GDM1 (cell line): ENCODE measurements at places on chromosomes 6 and 20.

GRCh38 chr20:3067139-3068014 lies 4.0 kb upstream of the OXT start:
- no peak for DNase-seq

DNA sequence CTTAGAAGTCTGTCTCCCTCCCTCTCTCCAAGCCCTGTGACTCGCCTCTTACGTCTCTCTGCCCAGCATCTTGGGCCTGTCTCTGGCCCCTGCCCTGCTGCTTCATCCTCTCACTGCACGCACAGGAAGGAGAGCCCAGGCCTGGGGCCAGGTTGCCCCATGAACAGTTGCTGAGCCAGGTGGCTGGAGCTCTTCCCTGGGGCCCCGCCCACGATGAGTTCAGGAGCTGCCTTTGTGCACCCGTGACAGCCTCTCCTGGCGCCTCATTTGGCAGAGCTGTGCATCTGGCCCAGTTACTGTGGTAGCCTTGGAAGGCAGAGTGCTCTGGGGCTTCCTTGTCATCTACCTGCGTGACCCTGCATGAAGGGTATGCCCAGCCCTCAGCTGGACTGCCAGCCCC lies 44.5 kb downstream of the SLC52A3 start:
- DNase-seq: no peak

DNA sequence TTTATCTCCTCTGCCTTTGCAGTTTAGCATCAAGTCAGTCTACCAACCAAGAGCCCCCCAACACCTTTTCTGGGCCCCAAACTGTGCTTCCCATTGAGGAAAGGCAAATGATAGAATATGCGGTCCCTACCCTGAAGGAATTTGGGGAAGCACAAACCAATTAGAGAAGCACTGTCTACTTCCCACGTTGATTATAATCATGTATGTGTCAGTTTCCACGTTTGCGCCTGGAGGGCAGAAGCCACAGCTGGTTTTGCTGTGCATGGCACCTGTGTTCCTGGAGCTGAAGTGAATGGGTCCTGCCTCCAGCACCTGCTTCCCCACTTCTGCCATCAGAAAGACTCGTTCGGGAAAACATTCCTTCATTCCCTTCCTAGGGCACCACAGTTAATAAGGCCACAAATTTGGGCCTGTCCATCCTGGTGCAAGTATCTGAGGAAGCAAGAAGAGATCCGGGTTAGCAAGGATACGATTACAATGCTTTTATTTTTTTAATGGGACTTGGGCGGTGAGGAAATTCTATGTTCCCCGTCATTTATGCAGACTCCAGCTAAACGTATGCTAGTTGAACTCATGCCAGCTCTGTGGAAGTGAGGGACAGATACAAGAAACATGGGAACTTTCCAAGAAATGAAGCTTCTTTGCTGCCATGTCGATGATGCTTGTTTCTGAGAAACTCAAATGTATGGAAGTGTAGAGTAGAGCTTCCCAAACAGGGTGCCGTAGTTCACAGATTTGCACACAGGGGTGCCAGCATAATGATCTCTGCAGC lies 333.5 kb downstream of the NRN1 start:
- no peak for DNase-seq

GRCh38 chr6:17877196-17877894 lies 110.1 kb downstream of the KIF13A start:
- DNase-seq: no peak

DNA sequence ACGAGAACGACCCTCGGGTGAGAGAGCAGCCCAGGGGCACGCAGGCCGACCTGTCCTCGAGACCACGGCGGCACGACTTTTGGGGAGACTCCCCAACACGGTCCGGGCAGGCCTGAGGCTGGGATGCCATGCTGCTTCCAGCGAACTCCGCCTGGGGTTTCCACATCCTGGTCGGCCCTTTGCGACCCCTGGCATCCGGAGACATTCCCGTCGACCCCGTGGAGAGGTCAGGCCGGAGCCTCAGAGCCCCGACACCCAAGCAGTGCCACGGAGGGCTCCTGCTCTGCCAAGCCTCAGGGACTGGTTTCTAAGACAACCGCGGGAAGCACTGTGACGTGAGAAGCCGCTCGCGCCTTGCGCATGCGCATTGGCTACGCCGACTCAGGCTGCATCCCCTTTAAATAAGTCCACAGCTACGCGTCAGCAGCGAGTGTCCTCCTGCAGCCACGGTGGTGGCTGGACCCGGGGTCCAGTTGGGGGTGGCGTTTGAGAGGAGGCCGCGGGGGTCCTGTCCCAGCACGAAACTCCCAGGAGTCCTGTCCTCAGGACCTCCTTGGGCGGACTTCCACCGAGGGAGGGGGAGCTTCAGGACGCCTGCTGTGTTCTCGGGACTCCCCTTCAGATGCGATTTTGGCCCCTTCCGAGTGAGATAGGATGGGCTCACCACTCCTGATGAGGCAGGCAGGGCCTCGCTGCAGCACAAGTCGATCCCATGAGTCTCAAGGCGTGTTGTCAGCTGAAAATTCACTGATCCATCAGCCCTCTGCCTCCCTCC lies 1089.3 kb upstream of the DEFB115 start:
- DNase-seq: no peak
